Fibroblast of the conjunctiva (primary cell): ENCODE measurements at places on chromosomes 2 and 18.
A peak's percentile ranks its signal among the peaks of the same experiment; 100 is the strongest.

DNA sequence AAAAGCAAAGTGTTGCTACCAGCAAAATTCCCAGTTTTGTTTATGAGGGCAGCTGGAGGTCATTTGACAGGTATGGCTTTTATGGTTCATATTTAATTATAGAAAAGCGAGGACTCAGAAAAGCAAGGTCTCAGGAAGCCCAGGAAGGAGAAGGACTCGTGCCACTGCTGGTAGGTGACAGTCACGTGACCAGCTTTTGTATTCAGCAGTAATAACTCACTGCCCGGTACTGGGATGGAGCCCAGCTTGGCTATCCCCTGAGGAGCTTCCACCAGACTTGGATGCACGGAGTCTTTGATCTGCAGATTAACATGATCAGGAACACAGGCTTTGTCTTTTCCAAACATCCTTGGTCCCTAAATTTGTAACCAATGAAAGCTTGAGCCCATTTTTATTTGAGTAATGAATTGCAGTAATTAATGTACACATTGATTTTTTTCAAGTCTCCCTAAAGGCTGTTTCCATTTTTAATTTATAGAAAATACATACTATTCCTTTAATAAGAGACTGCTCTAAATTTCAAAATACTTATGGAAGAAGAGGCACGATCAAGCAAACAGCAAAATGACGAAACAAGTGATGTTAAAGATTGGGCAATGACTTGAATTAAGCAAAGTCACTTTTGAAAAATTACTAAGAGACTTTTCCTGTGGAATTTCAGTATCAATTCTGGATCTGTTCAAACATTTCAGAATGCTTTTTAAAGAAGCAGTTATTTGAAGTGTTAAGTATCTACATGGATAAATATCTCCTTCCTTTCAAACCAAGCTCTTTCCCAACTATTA lies 251.7 kb upstream of the HNRNPA3 start:
- no peak for DNase-seq

DNA sequence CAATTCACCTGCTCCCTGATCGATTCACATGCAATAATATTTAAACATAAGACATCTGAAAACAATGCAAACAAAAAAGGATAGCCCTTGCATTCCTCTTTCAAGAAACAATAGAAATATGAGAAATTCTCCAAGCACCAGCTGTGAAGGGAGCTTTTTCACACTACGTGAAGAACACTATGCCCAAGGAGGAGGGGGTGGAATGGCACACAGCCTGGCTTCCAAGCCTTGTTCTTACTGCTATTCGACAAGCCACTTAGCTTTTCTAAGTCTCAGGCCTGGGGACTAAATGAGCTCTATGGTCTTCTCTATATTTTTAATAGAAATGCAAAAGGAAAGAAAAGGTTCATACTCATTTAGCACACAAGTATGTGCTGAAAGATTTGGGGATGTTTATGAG lies 92.2 kb upstream of the CHRNA1 start:
- DNase-seq = no peak

- DNase-seq = no peak
These were observed 1.3 kb downstream of the SALL3 start for GRCh38 chr18:78980777-78981380.

DNA sequence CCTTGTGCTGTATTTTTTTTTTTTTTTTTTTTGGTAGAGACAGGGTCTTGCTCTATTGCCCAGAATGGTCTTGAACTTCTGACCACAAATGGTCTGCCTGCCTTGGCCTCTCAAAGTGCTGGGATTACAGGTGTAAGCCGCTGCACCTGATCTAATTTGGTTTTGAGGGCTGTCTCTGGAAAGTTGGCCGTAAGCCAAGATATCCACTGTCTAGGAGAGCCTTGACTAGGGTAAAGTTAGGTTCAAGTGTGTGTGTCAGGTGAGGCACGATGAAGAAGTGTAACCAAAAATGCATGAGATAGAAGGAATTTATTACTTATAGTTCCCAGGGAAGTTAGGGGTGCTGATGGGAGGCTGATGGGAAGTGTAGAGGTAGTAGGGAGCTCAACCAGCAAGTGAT lies 46.7 kb downstream of the INO80C start:
- no peak for DNase-seq

GRCh38 chr2:147231607-147232006 lies 613.2 kb upstream of the ACVR2A start:
- no peak for DNase-seq

DNA sequence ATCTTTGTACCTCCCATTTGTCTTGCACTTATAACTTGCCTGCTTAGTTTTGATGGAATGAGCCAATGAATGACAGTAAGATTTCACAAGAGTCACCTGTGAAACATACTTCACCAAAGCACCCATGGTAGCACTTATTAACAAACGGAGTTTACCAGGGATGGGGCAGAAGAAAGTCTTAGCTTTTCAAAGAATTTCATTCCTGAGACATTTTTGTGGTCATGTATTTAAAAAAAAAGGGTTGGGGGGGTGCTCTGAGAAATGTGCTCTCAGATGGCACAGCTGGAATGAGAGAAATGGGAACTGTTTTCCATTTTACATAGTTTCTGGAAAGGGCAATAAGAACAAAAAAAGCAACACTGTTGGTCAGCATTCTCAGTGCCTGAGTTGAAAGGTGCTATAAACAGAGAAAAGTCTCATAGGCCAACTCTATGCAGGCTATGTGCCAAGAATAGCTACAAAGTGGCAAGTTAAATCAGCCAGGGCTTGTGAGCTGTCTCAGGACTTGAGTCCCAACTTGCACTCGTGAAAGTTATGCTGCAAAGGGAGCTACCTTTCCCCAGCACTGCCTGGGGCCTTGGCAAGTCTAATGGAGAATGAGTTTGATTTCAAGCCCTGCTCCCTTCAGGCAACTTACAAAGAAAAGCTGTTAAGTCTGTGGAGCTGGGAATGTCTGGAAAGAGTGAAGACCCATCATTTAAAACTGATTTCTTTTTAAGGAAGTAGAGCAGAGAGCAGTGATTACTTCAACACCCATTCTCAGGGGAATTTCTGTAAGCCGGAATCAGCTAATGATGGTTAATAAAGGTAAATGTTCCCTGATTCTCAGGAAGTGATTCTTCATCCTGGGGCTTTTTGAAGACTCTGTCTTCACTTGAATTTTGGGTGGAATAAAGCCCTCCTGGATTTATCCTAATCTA lies 170.6 kb downstream of the SLC8A1 start:
- peak; percentile 45 for DNase-seq

GRCh38 chr18:10274301-10274700 lies 180.1 kb upstream of the APCDD1 start:
- peak; percentile 43 for DNase-seq

DNA sequence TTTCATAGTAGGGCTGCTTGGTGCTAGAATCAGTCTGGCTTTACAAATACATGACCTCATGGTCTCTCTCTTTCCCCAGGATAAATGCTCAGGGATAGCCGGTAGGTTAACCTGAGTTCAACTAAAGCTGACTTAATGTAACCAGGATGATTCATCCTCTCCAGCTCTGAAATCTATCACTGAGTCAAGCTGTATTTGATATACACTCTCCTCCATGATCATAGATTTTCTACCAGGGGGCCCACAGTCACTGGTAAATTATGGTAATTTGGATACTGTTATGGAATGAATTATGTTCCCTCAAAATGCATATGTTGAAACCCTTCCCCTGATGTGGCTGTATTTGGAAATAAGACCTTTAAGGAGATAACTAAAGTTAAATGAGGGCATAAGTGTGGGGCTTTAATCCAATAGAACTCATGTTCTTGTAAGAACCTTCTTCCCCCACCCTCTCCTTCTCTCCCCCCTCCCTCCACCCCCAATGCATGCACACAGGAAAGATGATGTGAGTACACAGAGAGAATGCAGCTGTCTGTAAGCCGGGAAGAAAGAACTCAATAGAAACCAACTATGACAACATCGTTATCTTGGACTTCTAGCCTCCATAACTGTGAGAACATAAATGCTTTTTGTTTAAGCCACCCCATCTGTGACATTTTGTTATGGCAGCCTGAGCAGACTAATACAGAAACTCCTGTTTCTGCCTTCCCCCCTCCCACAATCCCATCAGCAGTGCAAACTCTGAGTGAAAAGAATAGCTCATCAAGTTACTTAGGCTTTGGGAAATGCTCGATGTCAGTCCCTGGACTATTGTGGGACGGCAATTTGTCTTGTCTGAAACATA lies 134.9 kb upstream of the KYNU start:
- DNase-seq = no peak

GRCh38 chr18:67456711-67457110 lies 59.8 kb downstream of the DSEL start:
- no peak for DNase-seq

- DNase-seq = no peak
These were observed 267.0 kb downstream of the CCDC85A start for GRCh38 chr2:56450772-56451171.

DNA sequence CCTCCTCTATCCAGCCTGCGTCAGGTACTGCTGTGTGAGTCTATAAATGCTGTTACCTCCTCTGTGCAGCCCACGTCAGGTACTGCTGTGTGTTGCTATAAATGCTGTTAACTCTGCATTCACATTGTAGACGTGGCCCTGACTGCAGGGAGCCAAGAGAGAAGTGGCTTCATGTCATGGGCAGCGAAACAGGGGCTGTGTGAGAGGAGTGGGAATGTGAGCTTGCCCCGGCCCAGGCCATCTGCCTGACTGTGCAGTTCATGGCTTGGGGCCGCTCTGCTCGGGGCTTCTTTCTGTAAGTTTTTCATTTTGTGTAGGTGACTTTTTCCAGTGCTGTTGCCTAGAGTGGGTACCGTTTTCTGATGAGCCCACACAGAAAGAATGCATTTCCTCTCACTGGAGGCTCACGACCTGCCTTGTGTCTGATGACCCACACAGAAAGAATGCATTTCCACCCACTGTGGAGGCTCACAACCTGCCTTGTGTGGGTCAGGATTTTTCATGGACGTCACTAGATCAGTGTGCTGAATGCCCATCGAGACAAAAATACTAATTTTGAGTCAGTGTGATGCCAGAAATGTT lies 104.5 kb downstream of the SNTG2 start:
- DNase-seq = peak; percentile 5

GRCh38 chr2:231104115-231104713 lies 20.6 kb downstream of the HTR2B start:
- peak; percentile 61 for DNase-seq

DNA sequence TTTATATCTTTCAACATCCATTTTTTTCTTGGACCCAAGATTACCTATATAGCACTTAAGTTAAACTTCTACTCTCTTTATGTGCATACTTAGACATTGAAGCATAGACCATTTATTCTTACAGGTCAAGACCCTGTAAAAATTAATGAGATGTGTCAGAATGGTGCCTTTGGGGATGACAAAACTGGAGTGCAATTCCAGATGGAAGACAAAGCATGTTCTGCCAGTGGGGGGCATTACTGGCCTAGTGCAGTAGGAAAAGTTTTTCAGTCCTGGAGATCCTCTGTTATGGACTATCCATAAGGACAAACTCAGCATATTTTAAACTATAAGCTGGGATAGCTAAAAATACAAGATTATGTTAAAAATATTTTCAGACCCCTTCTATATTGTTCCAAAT lies 57.8 kb upstream of the MMADHC start:
- no peak for DNase-seq

DNA sequence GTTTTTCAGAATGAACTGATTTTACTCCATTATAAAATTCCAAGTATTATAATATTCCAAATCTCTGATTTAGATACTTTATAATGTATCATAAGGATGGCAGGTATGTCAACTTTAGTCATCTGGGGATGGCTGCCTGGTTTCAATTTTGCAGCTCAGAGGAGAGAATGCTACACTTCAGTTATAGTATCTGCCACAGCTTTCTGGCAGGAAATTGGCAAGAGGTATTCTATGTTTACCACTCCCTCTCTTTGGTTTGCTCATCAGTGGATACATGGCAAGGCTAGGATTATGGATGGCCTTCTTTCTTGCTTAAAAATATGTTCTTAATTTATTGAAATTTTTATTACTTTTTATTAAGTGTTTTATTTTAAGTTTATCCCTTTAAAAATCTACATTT lies 67.0 kb upstream of the TNFRSF11A start:
- no peak for DNase-seq

DNA sequence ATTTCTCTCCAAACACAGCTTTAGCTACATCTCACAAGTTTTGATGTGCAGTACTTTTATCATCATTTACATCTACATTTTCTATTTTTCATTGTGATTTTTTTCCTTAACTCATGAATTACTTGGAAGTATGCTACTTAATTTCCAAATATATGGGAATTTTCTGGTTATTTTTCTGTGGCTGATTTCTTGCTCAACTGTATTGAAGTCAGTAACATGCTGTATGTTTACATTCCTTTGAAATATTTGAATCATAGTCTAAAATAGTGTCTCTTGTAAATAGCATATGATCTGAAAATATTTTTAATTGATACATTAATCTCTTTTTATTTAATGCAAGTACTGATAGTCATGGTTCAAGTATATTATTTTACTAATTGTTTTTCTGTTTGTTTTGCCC lies 26.0 kb upstream of the GALNT5 start:
- no peak for DNase-seq

DNA sequence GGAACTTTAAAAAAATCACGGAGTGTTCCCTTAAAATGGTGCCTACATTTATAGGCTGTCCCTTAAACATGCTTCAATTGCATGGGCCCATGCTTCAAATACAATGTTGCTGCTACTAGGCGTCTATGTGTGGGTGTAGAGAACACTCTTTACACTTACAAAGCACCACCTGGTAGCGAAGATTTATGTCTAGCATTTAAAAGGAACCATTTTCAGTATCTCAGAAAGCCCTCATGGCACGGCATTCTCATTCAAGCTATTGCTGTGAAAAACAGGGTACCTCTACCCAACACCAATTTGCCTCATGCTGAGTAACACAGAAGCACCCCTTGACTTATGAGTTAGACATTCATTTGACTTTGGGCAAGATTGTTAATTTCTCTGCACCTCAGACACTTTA lies 112.9 kb upstream of the CNTNAP5 start:
- no peak for DNase-seq

DNA sequence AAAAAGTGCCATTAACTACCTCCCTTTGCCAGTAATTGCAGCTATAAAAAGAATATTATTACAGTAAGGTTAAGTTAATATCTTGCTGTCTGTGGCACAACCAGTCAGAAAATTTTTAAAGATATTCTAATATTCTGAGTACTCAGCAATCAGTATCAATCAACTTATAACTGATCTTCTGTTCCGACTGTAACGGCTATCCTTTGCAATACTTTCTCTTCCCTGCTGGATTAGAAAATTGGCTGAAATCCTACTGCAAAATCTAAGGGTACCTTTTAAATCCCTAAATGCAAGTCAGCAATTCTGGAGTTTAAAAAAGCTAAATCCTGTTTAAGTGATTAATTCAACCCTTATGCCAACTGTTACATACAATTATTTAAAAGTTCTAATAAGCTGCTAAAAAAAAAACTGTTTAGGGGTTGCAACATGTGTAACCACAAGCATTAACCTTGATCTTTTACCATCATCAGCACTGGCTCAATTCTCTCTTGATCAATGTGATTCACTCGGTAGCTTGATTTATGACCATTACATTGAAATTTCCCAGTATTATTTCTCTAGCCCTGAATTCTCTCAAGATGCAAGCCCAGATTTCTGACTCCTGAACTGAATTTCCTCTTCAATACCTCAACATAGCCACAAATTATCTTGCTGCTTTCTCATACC lies 20.5 kb downstream of the GAREM1 start:
- DNase-seq = no peak
